ENCODE measurements at places on chromosomes 2 and 18.

- DNase-seq: peak; percentile 38
Measured at GRCh38 chr2:190407662-190408537, at the start of gene MFSD6. MFSD6 (plus strand) TSS chr2:190408355; CDS start chr2:190436030, 27,675 bp downstream.

DNA sequence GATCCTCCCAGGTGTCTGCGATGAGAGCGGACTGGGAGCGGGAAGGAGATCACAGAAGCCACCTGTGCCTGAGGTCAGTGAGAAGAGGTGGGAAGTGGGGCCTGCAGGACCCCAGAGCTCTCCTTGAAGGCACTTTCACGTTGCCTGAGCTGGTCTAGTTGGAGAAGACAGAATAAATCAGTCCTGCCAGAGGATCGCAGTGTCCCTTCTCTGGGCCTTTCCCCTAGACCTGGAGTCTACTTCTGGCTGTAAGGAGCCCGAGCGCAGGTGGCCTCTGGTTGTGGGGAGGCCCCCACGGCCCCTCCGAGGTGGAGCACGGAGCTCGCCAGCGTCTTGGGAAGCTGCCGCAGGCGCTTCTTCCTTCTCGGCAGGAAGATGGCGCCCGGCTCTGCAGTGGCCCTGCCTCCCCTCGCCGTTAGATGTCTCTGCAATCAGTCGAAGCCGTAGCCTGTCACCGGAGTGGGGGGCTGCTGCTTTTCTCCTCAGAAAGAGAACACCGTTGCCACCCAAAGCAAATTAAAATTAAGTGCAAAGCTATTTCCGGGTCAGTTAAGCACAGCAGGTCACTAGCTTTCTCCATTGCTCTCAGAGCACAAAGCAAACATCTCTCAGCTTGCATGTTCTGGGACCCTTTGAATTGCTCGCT lies 212.0 kb upstream of the MYT1L start:
- DNase-seq: no peak

DNA sequence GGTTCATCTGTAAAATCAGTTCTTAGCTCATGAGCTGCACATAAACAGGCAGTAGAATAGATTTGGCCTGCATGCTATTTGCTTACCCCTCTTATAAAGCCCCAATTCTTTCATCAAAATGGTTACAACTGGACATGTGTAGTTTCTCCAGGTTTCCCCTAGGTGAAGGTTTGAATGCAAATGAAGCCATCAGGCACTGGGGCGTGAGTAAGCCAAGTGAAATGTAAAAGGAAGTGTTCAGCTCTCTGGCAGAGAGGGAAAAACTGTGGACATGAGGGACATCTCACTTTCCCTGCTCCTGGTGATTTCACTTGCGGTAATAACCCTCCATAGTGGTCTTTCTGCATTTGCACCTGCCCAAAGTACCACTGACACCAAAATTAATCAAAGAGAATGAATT lies 1402.3 kb upstream of the LRRTM1 start:
- no peak for DNase-seq

DNA sequence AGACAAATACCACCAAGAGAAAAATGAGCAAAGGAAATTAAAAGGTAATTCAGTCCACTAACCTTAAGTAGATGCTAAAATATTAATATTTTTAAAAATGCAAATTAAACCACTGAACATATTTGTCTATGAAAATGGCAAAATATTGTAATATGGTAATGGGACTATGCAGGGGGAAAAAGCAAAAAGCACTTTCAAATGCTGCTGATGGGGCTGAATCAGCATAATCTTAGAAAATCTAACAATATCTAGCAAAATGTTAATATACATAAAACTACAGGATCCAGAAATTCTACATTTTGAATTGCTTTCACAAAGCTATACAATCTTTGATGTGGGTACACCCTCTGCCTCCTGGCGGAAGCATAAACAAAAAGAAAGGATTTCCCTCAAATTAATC lies 86.9 kb upstream of the DTNB start:
- DNase-seq: no peak

DNA sequence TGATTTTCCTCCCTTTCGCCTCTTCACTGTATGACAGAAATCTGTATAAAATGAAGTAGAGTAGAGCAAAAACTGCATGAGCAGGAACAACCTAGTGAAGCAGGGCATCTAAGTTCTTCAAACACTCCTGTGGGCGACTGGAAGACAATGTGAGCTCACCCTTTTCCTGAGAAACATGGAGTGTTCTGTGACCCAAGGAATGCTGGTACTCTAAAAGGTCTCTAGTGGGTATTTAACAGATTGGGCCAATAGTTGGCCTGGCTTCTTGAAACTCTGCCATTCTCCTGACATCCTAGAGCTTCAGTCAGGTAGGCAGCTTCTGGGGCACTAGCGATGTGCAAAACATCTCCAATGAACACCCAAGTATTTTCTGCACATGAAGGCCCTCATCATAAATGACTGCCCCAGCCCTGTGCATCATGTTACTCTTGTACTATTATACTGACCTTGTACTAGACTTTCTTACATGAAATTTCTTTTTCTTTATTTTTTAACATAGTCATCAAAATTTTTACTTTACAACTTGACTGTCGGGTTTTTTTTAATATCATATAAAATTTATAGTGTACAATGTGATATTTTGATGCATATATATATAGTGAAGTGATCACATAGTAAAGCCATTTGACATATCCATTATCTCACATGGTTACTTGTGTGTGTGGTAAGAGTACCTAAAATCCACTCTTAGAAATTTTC lies 294.6 kb upstream of the SESTD1 start:
- no peak for DNase-seq

GRCh38 chr2:238643400-238643907 lies 204.4 kb upstream of the TWIST2 start:
- DNase-seq: no peak

DNA sequence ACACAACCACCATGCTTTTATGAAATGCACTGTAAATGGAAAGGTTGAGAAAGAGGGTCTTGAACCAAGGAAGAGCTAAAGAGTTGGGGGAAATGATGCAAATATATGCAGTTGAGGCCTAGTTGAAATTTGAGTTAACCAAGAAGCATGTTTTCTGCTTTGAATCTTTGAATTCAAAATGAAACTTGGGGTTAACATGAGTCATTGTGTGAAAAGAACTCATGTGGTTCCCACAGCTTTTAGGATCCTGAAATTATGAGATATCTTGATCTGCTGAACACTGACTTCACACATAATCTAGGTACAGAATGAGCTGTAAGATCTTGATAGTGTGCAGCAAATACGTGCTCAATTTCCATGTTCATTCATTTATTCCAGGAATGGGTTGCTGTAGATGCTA lies 422.9 kb upstream of the TRIB2 start:
- no peak for DNase-seq

DNA sequence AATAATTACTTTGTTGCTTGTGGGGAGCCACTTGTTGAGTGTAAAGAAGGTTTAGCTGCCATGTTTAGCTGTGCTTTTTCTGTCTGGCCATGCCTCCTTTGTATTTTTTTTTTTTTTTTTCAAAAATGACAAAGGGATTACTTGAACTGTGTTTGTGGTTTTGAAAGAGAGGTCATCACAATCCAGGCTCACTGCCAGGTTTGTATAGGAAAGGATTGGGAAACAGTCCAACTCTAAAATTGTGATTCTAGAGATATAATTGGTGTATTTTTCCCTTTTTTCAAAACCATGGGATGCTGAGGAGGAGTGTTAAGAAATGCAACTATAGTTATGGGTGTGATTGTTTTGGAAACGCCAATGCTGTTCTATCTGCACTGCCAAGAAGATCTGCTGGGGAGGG lies 4.3 kb downstream of the ITPRIPL1 start:
- no peak for DNase-seq

GRCh38 chr2:132754867-132755472 lies 85.0 kb upstream of the LYPD1 start:
- DNase-seq: no peak

GRCh38 chr2:6823111-6823510 lies 42.6 kb downstream of the CMPK2 start:
- DNase-seq: no peak

DNA sequence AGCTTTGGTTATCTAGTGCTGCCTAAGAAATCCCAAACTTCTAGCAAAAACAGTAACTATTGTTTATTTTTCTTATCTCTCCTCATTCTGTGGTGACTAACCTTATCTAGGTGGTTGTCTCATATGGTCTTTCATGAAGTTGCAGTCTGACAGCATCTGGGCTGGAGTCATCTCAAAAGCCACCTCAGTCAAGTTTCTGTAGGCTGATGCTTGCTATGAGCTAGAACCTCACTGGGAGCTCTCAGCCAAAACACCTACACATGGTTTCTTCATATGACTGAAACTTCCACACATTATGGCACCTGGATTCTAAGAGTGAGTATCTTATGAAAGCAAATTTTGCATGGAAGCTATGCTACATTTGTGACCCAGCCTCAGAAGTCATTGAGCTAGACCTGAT lies 596.4 kb upstream of the VRK2 start:
- DNase-seq: no peak

- no peak for DNase-seq
Measured at GRCh38 chr2:187580462-187581124, 26.4 kb upstream of the TFPI start.

DNA sequence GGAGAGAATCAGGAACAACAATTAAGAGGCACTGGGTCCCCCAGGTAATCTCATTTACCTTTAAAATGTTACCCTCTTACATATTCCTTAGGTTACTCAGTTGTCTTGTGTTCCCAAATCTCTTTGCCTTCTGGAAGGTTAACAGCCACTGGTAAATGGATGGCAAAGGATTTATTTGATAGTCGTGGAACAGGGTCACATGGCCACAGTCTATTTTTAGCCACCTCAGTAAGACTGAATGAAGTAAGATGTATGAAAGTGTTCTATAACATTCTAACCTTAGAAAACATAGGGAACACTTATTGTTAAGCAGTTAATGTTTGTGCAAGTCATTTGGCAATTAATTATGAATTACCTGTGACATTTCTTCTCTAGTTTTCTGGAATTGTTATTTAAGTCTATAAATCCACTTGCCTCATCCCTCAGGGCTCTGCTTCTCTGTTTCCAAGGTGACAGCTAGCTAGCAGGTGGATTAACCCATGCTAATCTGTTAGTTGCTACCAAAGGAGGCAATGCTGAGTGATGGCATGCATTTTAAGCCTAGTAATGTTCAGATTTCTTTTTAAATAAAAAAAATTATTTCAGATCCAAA lies 211.0 kb downstream of the PIK3C3 start:
- DNase-seq: no peak

DNA sequence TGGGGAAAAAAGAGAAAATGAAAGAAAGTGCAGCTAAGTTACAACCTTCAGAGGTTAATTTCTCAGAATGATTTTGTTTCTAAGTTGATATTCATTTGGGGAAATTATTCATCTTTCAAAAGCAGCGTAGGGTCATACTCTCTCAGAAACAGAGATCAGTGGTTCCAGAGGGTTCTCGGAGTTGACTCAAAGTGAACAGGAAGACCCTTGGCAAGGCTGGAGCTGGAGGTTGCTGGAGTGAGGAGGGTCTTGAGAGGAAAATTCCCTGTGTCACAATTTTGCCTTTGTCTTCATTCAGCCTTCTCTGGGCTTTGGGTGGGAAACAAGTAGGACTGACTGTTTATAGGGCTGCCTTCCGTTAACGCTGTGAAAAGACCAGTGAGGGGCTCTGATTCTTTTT lies 168.2 kb downstream of the ICOS start:
- no peak for DNase-seq

DNA sequence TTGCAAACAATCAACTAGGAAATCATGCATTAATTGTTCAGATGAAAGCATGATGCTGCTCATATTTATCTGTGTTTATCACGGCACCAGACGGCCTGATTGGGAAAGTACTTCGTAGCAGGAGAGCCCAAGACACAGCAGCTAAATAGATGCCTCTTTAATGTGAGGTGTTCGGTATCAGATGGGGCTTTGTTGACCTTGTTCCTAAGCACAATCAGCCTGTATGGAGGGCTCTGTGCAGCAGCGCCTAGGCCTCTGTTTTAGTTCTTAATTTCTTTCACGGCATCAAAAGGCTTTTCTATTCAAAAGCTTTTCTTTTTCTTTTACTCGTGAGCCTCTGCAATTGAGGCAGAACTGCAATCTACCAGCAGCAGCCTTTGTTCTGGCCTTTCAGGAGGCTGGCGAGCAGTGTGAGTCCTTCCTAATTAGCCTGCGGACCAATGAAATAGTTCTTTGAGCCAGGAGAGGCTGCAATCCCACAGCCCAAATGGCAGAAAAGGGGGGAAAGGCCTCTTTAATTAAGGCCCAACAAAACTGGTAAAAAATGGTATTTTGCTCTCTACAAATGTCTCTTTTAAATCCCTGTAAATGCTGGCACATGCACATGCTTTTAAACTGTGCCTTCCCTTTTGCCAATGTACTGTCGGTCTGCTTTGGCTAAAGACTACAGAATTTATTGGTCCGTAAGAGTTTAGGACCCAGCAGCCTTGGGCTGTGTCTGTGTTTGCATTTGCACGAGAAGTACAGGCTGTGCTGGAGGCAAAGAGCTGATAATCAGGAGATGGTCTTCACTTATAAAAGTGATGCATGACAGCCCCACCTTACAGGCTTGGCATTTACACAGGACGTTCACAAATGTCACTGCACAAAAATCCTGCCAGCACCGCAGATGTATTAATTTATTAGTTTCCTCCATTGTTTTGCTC lies 159.6 kb downstream of the RND3 start:
- no peak for DNase-seq

GRCh38 chr2:120984046-120984445 lies 248.4 kb downstream of the GLI2 start:
- no peak for DNase-seq

- no peak for DNase-seq
Measured at GRCh38 chr18:37529863-37530262, 35.7 kb downstream of the CELF4 start.

GRCh38 chr2:160238392-160238791 lies 38.3 kb upstream of the ITGB6 start:
- DNase-seq: no peak

DNA sequence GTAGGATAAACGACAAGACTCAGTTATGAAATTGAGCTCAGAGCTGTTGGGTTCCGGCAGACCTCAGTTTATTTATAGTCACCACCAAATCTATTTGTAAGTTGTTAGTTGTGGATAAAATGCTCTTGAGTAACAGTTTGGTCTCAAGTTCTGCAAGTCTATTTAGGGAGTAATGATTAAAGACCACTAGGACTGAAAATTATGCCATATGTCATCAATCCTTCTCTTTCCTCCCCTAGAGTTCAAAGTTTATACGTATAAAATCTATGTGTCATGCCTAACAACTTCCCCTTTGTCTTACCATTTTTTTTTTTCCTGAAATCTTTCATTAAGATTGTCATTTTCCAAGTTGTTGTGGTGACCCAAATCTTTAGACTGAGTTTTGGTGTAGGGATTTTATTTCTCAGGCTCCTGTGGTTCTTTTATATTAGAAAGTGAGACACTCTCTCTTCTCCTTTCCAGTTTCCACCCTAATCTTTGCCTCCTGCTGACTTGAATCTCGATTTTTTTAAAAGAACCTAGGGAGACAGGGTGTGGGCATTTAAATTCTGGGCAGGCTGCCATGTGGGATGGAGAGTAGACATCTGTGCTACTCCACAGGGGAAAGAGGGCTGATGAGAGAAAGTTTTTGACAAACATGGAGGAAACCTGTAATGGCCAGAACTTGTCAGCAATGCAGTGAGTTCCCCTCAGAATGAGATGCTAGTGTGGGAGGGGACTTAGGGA lies 51.0 kb downstream of the LAMA3 start:
- DNase-seq: no peak

- DNase-seq: no peak
Measured at GRCh38 chr2:240202586-240202985, 62.1 kb upstream of the OTOS start.
